NCI-H345 (cell line): ENCODE measurements at places on chromosomes 1 and 21.

- DNase-seq: no peak
Measured at GRCh38 chr1:83815330-83815729, 183.6 kb downstream of the TTLL7 start.

DNA sequence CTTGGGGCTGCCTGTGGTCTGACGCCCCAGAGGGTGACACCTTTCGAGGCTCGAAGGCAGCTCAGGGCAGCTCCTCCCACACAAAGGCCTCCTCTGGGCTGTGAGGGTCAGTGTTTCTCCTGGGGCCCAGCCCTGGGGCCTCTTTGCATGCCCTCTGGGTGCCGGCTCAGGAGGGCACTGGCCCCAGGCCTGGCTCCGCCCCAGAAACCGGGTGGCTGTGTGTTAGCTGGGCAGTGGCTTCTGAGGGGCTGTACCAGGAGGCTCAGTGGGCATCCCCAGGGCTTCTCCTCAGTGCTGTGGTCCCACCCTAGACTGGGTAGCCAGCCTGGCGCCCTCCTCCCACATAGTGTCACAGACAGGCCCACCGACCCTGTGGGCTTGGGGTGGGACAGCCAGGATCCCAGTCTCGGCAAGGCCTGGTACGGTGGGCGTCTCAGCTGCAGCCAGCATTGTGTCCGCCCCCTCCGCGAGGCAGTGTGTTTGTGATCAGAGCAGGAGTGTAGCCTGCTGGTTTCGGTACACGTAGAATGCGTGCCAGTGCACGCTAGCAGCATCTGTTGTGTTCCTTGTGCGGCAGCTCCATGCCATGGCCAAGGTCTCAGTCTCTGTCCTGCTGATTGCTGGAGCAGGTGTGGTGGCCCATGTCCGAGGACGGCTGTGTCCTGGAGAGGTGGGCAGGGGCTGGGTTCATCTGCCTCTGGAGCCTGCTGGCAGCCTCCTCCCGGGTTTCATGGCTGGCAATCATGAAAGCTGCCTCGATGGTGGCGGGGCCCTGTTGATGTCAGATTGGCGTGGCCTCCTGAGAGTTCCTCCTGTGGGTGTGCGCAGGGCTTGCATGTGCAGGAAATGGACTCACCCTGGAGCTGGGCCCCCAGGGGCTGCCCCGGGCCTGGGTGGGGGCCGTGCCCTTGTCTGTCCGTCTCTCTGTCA lies 28.0 kb downstream of the RRP1 start:
- no peak for DNase-seq

DNA sequence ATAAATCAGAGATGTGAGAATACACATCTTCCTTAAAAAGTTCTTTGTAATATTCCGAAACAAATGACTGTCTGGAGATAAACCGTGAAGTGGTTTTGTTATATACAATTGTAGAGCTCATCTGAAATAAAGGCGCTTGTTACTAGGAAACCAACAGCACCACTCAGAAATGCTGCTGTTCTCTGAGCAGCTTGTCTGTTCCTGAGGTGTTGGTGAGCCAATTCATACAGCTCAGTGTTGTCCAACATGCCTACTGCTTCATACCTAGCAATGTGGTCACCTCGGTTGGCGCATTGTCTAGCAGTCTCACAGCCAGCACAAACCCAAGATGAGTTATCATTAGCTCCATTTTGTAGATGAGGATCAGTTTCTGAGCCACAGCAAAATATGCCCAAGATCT lies 44.4 kb downstream of the GFI1 start:
- peak; percentile 49 for DNase-seq

DNA sequence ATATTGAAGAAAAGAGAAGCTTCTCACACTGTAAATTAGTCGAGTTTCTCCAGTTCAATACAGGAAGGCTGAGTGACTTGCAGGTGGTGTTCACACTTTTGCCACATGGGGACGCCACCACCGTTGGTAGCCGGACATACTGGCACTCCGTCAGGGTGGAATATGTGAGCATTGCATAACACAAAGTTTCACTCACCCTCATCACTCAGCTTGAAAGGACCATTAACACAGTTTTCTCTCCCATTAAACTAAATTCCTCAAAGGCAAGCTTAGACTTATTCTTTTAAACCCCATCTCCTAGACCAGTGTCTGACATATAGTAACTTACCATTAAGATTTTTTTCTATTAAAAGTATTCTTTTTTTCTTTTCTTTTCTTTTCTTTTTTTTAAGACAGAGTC lies 105.3 kb upstream of the SERBP1 start:
- DNase-seq: peak; percentile 25

DNA sequence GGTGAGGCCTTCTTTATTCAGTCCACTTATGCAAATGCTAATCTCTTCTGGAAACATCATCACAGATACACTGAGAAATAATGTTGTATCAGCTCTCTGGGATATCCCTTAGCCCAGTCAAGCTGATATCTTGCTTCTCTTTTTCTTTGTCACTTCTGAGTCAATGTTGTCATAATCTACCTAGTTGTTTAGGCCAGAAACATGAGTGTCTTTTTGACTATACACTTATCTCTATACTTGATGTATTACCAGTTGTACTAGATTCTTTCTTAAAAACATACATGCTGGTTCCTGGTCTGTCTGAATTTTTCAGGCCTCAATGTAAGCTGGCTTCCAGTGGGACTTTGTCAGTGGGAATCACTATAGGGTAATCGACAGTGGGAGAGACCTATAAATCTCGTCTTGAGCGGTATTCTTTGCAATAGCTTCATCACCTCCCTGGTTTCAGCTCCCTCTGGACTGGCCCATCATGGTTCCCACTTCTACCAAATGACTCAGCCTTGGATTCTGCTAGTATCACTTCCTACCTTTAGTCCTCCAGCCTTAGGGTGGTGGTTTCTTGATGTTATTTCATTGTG lies 135.2 kb upstream of the CYYR1 start:
- no peak for DNase-seq

DNA sequence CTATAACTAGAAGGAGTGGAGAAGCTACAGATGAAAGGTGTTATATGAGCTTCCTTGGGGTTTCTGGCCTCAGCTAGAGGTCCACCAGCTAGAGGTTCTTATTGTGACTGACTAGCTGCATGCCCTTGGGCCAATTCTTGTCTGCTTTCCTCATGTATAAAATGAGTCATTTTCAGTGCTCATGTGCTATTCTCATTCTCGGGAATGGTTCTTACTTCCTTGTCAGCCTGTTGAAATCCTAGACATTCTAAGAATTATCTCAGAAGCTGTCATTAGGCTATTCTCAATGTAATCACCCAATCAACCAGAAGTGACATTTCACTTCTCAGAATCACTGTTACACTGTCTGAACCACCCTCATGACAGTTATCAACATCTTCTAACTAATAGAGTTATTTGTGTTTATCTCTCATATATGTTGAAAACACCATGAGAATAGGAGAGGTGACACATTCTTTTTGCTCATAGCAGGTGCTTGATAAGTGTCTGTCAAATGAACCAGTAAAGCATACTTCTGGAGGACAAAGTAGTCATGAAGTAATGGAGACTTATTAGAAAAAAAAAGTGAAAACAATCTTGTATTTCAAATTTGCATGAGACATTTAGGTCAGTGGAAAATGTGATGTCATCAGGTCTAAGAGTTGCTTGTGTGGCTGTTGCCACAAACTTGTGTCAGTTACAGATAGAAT lies 122.8 kb upstream of the IVNS1ABP start:
- no peak for DNase-seq

DNA sequence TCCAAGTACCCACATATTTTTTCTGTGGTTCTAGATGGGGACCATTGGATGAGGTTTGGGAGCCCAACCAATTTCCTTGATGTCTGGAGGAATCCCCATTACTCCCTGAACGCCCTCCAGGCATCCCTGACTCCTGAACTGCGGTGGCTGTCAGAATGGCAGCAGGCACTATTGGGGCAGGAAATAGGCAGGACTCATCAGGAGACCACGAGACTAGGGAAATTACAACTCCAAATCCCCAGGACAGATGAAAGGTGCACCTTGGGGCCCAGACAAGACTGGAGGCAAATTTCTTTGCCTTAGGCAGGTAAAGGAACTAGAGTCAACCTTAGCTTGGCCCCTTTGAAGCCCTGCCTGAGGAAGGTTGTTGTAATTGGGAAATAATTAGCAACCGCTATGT lies 1.1 kb downstream of the CGN start:
- DNase-seq: no peak

- DNase-seq: no peak
Measured at GRCh38 chr1:226029568-226030225, 30.6 kb upstream of the SDE2 start.
